Amniotic stem cell (primary cell): ENCODE measurements at places on chromosomes 3 and 15.

- no peak for DNase-seq
Measured at GRCh38 chr3:52026041-52026440, 30.3 kb downstream of the DUSP7 start.

- DNase-seq = no peak
Measured at GRCh38 chr3:157064402-157064801, 95.5 kb downstream of the CCNL1 start.

DNA sequence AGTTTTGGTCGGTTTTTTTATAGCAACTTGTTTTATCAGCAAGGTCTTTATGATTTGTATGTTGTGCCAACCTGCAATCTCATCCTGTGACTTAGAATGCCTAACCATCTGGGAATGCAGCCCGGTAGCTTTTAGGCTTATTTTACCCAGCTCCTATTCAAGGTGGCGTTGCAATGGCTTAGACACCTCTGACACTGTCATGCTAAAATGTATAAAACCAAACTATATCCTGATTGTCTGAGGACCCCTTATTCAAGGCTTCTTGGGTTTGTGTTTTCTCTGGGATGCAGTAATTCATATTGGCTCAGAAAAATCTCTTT is 209.0 kb upstream of the ALCAM start:
- no peak for DNase-seq

- no peak for DNase-seq
Measured at GRCh38 chr3:123169930-123170329, 31.8 kb upstream of the SEC22A start.

GRCh38 chr15:83115410-83115809 is 8.0 kb downstream of the TM6SF1 start:
- DNase-seq = no peak

- no peak for DNase-seq
Measured at GRCh38 chr15:101446518-101447167, 42.9 kb downstream of the PCSK6 start.

DNA sequence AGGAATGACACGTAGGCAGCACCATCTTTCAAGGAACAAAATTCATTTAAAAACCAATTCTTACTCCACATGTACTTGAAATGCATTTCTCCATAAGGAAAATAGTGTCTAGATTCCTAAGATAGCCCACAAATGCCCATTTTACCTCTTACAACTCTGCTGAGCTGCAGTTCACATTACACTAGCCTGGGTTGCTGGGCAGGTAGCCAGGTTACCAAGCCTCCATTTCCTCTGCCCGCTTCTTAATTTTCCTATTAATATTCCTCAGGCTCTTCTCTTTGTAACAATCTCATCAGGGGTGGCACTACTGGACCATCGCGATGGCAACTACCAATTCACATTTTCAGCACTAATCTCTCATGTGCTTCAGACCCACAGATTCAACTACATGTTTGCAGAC is 10.8 kb downstream of the ATP13A3 start:
- DNase-seq = no peak

DNA sequence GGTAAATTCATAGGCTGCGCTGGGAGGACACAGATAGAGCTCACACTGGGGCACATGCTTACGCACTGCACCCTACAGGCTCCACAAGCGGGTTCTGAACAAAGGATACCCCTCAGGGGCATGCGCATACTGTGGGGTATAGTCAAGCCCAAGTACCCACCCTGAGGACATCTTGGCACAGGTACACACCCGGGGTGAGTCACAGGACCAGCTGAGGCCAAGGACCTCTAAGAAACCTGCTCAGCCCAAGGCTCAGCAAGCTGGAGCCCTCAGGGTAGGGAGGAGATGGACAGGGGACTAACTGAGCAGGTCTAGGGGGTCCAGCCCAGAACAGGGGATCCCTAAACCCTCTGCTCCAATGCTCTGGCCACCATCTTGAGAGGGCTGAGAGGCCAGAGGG is 3.3 kb downstream of the SHISA5 start:
- DNase-seq = no peak

GRCh38 chr15:98035577-98036010 is 75.1 kb downstream of the ARRDC4 start:
- no peak for DNase-seq
